CD4-positive, alpha-beta T cell treated with Interleukin-4 for 1 hour (primary cell): ENCODE measurements at places on chromosomes 11 and 22.

- DNase-seq = no peak
Measured at GRCh38 chr11:36192425-36193289, 96.6 kb downstream of the COMMD9 start.

DNA sequence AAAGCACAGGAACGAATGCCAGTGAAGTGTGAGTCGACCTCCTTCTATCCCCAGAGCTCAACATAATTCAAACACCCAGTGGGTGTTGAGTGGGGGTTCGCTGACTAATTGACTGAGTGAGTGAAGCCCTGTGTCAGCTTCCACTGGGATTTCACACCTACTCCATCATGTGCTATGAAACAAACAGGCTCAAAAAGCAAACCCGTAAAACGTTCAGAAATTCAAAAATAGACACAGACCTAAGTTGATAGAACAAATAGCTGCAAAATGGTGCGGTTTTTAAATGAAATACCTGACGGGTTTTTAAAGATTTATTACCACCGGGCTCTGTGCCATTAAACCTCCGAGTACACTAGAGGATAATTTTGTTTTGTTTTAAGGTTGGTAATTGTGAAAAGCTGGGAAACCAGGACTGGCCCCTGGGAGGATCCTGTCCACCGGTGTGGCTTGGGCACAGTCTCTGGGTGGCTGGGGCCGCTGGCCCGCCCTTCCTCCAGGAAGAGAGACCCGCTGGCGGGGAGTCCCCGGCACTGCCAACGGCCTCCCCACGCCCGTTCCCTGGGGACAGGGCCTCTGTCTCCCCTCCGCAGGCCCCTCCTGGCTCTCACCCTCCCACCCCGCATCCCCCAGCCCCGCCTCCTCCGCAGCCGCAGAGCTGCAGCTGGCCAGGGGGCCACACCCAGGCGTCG is 13.6 kb downstream of the KCNJ5 start:
- no peak for DNase-seq

DNA sequence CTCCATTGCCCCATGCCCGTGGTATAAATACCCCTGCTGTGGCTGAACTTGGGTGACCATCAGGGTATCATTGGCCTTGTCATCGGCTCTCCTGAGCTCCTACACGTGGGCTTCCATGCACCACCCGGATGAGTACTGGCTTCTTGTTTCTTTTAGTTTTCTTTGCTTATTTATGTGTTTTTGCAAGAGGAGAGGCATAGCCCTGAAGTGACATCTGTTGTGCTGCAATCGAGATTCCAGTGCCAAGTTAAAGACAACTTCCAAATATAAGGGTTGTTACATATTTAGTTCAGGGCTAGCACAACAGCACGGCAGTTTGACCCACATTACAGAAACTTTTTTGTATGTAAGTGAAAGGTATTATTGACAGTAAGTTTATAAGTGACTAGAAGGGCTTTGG is 1087.1 kb downstream of the TBC1D22A start:
- no peak for DNase-seq

DNA sequence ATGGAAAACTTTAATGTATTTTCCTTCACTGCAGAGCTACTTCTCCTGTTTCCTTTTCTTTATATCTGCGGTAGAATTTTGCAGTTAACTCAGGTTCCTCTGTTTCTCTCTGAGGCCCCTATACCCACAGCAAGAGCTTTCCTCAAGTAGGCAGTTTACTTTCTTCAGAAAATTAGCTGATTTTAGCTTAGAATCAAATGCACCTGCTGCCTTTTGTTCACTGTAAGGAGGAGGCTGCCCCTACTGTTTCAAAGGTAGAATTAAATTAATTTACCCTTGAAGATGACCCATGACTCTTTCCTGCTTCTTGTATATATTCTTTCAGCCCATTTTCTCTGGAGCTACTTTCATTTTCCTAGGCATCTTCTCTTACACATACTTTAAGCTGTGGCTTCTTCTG is 68.7 kb upstream of the GDPD4 start:
- no peak for DNase-seq

DNA sequence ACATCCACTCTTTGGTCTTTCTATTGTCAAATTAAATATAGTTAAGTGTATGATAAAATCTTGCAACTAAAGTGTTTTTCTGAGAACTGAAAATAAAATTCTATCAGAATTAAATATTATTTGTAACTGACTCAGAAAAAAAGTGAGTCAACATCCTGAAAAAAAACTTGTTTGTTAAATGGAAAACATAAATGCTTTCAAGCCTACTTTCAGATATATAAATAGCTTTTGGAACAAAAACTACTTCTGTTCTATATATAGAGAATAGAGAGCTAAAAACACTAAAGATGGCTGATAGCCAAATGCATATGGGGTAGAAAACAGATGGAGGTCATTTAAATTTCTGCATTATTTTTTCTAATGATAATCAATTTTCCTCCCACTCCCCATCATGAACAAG is 61.8 kb downstream of the PIK3C2A start:
- DNase-seq = no peak

GRCh38 chr22:49193348-49193747 is 634.3 kb downstream of the BRD1 start:
- DNase-seq = no peak

DNA sequence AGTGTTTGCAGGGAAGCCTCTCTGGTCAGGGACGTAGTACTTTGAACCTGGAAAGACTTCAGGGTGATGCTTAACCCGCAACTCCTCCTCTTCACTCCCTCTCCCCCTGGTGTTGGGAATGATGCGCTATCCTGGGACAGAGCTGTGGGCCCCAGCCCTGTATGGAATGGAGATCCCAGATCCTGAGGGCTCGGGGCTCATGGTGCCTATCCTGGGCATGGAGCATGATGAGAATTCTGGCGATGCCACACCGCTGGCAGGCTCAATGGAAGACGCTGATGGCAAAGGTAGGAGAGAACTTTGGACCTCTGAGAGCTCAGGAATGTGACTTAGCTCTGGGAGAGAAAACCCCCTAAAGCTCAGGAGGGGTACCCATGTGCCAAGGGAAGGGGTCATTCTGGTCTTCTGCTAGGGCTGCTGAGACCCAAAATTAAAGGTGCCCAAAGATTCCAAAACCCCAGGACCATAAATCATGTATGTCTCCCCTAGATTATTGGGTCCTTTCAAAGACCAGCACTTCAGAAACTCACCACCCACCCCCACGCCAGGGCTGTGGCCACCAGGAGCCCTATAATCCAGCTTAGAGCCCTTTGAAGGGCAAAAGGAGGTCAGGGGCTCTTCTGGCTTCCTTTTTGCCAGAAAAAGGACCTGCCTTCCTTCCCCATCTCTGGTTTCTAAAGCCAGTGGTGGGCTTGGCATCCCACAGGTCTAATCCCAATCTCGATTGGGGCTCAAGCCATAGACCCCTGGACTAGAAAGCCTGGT is 52.5 kb downstream of the BTG4 start:
- DNase-seq = no peak

DNA sequence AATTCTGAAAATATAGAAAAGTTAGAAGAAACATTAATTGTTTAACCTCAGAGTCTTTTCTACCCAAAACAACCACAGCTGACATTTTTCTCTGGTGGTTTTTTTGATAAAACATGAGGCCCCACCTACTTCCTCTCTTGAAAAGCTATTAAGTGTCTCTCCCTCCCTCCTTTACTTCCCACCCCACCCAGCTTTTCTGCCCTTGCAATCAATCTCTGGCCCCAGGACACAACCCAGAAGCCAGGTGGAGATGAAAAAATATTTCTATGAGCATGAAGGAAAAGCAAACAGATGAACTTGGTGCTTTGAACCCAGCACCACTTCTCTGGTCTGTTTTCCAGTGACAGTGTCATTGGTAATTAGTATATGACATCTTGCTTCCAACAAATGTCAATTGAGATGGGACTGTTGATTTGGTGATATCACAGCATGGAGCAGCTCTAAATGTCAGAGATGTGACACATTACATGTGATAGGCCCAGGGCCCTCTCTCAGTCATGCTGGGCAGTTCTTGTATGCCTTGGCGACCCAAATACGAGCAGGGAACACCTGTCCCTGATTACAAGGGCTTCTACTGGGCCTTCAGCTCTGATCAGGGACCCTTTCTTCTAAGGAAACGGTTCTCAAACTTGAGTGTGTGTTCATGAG is 23.9 kb upstream of the TMPRSS13 start:
- peak; percentile 72 for DNase-seq

DNA sequence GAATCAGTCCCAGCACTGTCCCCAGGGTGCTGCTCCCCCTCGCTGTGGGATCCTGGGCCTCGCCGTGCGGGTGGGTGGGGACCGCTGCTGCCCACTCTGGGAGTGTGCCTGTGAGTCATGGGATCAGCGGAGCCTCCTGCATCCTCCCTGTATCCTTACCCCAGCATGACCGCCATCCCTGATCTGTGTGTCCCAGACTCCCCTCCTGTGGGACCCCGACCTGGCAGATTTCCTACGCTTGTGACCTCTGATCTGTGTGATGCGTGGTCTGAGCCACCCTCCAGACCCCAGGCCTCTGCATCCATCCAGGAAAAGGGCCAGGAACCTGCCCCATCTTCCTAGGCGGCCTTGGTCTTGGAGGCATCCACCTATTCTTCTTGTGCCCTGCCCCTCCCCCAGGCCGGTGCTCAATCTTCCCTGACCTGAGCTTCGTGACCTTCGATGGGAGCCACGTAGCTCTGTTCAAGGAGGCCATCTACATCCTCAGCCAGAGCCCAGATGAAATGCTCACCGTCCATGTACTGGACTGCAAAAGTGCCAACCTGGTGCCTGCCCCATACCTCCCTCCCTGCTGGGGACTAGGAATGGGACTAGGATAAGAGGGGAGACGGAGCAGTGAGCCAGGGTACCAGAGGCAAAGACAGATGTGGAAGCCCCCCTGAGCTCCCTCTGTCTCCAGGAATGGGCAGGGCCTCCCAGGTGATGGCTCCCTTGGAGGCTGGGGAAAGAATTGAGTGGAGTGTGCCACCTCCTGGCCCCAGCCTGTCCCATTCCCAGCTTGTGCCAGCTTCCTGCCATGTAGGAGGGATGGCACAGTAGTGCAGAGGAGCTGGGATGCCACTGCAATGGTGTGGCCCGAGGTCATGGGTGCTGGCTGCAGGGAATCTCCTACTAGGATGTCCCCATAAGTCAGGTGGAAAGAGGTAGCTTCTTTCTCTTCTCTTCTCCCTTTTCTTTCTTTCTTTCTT is 65.4 kb downstream of the OTOG start:
- no peak for DNase-seq

- no peak for DNase-seq
Measured at GRCh38 chr11:57312511-57313021, 12.2 kb downstream of the TNKS1BP1 start.

DNA sequence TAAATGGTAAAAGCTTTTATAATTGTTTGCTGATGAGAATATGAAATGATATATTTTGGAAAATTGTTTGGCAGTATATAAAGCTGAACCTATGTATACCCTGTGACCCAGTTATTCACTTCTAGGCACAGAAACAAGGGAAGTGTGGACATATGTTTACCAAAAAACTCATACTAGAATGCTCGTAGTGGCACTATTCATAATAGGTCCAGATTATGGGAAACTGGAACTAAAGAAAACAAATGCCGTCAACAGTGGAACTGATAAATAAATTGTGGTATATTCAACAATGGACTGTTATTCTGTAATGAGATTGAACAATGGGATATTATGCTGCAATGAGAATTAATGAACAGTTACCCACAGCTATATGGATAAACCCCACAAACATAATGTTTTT is 32.8 kb downstream of the CSTPP1 start:
- no peak for DNase-seq

- DNase-seq = no peak
Measured at GRCh38 chr22:28002181-28002700, 83.2 kb upstream of the PITPNB start.
